Mammary microvascular endothelial cell (primary cell): ENCODE measurements at places on chromosomes 16 and 17. TPM values are rescaled to one million over a fixed set of nuclear protein-coding genes. Genes with fewer than 3 reads are reported as not detected.

Gene SLC16A11
- total RNA-seq, result 0.69 and 0.73 TPM in 2 replicates

Gene ODAD4
- not detected in 2 replicates for total RNA-seq

Gene KRT27
- not detected in 2 replicates for total RNA-seq

Gene TMEM92
- 0.05 and 0.07 TPM in 2 replicates for total RNA-seq
